IPS DF 6.9 (cell line): ENCODE measurements at places on chromosomes 1 and 21.

DNA sequence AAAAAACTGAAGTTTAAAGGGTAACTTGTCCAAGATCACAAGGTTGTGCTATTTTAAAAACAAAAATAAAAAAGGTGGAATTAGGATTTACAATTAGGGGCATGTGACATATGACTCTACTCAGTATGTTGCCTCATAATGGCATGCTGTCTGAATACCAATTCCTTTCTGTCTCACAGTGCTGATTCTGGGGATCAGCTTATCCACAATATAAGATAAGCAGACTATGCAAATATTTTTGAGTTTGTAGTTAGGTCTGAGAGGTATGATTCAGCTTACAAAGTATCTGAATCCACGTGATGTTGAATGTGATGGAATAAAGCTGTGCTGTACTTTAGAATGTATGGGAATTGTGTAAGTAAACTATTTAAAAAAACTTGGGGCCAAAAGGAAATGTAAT lies 216.6 kb downstream of the HHIPL2 start:
- no peak for DNase-seq

GRCh38 chr1:220824031-220824989 lies 37.6 kb downstream of the MTARC1 start:
- no peak for DNase-seq

GRCh38 chr1:64195081-64195395 lies 8.4 kb upstream of the UBE2U start:
- DNase-seq: no peak

GRCh38 chr1:190904091-190904695 lies 426.5 kb upstream of the BRINP3 start:
- no peak for DNase-seq

DNA sequence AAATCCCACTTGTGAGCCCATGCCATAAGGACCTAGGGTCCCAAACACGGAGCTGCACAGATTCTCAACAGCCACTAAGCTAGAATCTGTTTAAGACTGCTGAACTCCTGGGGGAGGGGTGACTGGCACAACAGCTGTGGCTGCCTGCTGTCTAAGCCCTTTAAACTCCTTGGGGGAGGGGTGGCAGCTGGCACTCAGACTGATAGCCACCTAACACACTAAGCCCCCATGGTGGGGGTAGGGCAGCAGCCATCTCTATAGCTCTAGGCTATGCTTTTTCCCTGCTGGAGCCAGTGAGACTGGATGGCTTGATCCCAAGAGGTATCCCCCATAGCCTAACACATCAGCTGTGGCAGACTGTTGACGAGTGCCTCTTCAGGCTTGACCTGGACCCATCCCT lies 73.3 kb upstream of the FMO3 start:
- DNase-seq: no peak

- DNase-seq: no peak
These were observed 7.5 kb downstream of the TOR1AIP1 start for GRCh38 chr1:179889589-179889988.

- DNase-seq: no peak
These were observed 5.0 kb upstream of the FCAMR start for GRCh38 chr1:206975306-206975705.

DNA sequence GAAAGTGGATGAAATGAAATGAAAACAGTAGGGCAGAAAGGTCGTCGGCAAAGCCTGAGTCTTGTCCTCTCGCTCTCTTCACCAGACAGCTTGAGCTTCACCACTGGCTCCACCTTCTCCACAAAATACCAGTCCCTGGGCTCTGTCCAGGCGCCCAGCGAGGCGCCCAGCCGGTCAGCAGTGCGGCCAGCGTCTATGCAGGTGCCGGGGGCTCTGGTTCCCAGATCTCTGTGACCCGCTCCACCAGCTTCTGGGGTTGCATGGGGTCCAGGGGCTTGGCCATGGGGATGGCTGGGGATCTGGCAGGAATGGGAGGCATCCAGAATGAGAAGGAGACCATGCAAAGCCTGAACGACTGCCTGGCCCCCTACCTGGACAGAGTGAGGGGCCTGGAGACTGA lies 600.5 kb upstream of the ZP4 start:
- DNase-seq: no peak

DNA sequence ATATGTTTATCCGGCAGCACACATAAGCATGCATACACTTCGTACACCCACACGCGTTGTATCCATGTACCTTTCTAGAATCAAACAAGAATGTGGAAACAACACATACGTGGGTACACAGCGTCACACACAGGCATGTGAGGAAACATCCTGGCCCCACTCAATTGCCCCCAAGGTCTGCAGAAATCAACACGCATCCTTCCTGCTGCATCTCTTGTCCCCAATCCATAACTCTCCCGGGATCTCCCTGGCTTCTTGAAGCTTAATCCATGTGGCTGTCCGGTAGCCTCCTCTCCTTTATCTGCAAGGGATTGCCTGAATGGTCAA lies 5.5 kb upstream of the TBX15 start:
- no peak for DNase-seq

DNA sequence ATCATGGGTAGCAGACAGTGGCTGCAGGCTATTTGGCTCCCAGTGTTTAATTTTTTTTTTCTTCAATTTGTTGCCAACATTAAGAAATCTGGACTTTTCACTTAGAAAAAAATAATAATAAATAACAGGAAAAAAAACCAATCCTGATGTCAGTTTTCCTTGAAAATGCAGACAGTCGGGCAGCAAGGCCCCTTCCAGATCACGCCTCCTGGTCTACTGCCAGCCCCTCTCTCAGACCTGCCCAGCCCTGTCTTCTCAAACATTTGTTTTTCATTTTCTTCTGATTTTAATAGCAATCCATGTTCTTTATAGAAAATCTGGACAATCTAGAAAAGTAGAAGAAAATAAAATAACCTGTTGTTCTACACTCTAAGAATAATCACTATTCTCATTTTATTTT lies 15.5 kb downstream of the IFNGR2 start:
- DNase-seq: no peak

DNA sequence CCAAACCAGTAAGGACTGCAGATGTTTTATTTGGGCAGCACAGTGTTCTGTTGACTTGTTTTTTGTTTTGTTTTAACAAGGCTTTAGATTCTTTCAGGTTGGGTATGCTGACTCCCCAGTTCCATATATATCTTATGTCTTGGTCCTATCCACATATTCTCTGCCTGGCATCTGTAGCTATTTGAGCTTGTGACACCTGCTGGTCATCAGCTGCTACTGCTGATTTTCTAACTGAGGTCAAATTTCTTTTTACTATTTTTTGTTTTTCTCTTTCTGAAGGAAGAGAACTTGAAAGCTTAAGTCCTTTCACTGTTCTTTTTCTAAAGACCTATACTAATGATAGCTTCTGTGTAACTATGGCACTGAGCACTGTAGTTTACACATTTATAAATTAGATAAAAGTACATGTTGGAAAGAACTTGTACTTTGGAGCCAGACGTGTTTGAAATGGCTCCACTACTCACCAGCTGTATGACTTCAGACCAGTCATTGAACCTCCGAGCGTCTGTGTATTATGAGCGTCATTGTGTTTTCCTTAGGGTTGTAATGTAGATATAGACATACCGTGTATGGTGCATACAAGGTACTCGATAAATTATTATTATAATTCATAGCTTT lies 109.4 kb downstream of the NRDC start:
- no peak for DNase-seq

DNA sequence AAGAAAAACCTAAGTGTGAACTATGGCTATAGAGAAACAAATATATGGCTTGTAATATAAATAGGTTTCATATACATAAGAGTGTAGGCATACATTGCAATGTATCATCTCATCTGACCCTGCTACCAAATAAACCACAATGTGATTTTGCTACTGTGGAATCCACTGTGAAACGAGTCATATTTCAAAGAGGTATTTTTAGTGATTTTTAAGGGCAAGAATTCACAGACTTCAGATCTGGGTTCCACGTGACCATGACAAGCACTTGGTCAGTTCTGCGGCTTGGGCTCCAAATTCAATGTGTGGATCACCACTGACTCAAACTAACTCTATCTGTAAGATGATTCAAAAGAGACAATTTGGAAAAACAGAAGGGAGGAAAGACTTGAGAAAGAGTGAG lies 147.0 kb upstream of the ERG start:
- no peak for DNase-seq

- no peak for DNase-seq
These were observed 98.0 kb downstream of the SYF2 start for GRCh38 chr1:25134307-25134706.

DNA sequence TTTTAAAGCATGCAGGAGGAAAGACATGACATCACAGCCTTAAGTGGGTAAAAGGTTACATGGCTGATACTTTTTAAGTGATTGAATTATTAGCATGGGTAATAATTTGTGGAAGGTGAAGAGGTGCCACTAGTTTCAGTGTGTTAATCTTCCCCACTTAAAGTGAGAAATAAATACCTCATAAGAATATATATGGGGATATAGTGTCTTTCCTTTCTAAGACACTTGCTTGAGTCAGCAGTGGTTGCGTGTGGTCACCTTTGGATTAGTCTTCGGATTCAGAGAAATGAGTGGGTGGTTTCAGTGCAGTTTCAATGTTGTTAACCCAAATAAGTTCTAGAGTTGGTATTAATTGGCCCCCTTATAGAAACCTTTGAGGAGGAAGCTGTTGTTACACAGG lies 94.1 kb downstream of the ADGRL2 start:
- no peak for DNase-seq

DNA sequence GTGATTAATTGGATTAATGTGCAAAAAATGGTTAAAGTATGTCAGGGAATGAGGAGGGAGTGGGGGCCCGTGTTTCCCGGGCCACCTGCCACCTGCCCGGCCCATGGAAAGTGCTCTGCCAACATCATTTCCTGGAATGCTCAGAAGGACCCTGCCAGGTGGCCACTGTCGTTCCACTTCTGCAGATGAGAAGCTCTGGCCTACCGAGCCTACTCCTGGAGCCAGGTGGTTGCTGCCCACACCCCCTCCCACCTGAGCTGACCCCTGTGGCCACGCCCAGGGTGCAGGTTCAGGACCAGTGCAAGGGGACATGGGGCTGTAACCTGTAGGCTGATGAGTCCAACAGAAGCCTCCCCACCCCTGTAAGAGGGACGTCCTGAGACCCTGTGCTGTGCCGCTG lies 99.7 kb downstream of the PRDM16 start:
- no peak for DNase-seq

DNA sequence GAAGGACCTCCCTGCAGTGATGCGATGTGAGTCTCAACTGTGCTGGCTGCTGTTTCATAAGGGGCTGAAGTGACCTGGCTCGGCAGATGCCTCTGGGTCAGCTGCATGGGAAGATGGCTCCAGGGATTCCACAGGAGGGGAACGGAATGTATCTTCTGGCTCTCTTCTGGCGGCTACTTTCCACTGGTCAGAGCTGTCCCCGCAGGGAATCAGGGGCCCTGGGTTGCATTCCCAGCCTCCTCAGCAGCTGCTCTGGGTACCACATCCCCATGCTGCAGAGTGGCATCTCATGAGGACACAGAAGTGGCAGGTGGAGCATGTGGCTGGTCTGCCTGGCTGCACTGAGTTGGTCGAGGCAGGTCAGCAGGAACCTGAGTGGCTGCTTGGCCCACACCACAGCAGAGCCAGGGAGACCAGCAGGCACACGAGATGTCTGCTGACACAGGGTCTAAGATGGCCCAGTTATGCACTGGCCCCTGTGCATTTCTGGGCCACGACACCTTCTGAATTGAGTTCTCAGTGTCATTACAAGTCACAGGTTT lies 42.8 kb downstream of the POFUT2 start:
- DNase-seq: no peak

GRCh38 chr1:19198820-19199219 lies 11.2 kb downstream of the UBR4 start:
- DNase-seq: no peak

DNA sequence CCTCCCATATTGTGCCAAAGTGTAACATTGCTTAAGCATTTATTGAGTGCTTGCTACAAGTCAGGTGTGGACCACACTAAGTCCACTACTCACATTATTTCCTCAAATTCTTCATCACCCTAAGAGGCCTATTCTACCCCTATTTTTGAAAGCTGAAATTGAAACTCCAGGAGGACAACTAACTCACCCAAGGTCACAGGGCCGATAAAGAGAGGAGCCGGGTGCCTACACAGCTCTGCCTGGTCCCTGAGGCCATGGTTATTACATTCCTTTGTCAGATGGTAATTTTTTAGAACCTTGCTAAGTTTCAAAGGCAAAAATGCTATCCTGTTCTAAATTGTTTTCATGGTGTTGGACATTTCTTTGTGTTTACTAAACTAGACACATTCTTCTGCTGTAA lies 24.2 kb upstream of the KLHDC8A start:
- DNase-seq: no peak

DNA sequence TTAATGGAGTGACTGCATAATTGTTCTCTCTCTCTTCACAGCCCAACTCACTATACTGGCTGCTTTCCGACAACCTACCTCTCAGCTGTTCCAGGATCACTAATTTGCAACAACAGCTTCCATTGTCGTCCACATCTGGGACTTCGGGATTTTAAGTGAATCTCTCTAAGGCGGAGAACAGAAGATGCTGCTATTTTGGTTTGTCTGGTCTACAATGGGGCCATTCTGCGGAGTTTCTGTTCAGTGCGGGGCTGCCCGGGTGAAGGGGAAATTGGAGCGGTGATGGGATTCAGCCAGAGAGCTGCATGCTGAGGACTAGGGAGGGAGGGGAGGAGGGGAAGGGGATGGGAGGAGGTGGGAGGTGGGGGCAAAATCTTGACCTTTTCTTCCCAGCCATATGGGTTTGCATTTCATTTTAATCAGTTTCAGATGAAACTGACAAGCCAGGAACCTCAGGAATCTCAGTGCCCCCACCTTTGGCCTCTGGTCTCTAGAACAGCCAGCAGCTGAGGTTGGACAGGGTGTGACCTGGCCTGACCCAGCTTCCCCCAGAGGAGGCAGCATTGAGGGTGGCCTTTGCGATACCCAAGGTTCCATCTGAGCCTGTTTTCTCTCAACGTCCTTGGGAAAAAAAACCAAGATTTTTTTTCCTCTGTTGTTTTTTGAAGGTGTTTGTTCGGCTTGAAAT lies 6.9 kb upstream of the SRP9 start:
- no peak for DNase-seq

DNA sequence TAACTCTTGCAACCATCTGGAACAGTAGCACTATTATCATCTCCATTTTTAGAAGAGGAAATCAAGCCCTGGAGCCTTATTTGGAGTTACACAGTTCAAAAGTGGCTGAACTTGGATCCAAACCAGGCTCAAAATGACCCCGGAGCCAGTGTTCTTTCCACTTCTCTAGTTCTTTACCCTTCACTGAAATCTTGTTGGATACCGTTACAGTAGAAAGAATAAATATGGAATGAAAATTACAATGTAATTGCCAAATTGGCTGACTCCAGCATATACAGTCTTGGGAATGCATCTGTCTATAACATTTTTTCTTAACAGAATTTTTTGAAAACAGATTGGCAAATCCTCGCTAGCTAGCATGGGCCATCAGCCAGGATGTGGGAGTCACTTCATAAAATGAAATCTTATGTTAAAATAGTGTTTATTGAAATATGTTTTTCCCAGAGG lies 261.4 kb downstream of the CTH start:
- no peak for DNase-seq

GRCh38 chr1:107889524-107889923 lies 75.5 kb downstream of the VAV3 start:
- DNase-seq: no peak
